ENCODE measurements at places on chromosomes 13 and 19.

- DNase-seq = no peak
Observed at GRCh38 chr19:7509625-7510024, 6.3 kb upstream of the ZNF358 start.

DNA sequence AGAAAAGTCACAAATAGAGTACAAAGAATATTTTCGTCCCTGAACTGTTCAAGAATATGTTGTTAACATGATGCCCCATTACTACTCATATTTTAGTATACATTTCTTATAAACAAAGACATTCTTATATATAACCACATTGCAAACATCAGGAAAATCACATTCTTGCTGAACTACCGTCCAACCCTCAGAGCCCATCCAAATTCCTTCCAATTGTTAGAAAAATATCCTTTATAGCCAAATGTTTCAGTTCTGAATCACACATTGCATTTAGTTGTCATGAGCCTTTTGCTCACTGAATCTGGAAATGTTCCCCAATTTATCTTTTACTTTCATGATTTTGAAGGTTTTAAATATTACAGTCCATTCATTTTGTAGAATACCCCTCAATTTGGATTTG lies 467.8 kb upstream of the ARGLU1 start:
- DNase-seq = no peak

DNA sequence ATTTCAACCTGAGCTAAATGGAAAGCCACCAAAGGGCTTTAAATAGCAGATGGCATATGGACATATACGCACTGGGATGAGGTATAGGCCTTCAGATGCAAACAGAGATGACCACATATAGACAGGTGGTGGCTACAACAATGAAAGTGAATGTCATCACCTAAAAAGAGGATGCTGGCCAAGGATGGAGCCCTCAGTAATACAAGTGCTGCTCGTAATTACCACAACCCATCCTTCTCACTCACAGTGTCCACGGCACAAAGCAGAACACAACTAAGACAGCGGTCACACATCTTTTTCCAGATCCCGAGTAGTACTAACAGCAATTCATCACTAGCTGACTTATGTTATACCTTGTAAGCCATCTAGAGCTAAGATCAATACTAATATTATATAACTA lies 18.2 kb upstream of the DOCK9 start:
- DNase-seq = no peak

- no peak for DNase-seq
Observed at GRCh38 chr13:91056746-91057145, 290.7 kb upstream of the MIR17HG start.

GRCh38 chr13:91154558-91155353 lies 192.7 kb upstream of the MIR17HG start:
- DNase-seq = no peak

GRCh38 chr19:37966211-37966661 lies 59.2 kb downstream of the SIPA1L3 start:
- DNase-seq = no peak
